ENCODE measurements at places on chromosomes 6 and 20.

- no peak for DNase-seq
Observed at GRCh38 chr6:164286011-164286410, 871.5 kb downstream of the QKI start.

DNA sequence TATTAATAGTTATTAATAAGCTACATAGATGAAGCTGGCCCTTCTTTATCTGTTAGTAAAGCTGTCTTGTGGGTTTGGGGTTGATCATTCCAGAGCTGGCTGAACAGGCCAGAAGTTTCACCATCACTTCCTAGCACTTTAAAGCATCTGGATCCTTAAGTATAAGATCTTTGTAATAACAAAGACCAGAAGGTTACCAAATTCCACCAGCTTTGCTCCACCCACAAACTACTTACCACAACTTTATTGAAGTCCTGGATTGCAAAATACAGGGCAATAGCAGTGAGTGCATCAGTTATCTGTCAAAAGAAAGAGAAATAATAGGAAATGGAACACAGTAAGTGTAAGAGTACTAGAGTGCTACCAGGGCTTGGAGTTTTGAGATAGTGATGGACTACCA is 33.0 kb downstream of the PIGU start:
- DNase-seq = no peak

DNA sequence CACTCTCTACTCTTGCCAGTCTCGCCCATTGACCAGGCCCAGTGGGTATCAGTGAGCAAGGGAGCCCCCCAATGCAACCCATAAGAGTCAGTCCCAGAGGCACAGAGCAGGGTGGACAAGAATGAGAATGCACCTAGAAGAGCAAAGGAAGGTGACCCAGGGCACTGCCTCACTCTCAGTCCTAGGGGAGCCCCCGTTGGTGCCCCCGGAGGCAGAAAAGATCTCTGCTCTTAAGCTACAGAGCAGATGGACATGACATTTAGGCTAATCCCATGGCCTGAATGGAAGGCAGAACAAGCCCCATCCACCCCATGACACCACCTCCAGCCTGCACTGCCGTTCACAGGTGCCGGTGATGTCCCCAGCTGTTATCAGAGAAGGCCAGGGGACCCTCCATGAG is 50.7 kb upstream of the PLEKHG1 start:
- DNase-seq = no peak

DNA sequence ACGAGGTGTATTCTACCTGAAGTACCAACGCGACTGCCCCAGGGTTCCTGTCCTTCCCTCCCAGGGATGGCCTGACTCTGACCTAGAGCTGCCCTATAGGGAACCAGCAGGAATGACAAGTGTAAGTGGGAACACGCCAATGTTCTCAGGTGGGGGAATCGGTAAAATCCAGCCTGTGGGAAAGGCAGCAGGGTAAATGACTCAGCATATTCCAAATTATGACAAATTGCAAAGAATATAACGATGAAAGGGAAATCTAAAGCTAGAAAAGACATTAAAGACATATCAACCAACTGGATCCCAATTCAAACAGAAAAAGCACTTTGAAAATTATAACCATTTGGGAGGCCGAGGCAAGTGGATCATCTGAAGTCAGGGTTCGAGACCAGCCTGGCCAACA is 41.8 kb downstream of the KIF16B start:
- no peak for DNase-seq

DNA sequence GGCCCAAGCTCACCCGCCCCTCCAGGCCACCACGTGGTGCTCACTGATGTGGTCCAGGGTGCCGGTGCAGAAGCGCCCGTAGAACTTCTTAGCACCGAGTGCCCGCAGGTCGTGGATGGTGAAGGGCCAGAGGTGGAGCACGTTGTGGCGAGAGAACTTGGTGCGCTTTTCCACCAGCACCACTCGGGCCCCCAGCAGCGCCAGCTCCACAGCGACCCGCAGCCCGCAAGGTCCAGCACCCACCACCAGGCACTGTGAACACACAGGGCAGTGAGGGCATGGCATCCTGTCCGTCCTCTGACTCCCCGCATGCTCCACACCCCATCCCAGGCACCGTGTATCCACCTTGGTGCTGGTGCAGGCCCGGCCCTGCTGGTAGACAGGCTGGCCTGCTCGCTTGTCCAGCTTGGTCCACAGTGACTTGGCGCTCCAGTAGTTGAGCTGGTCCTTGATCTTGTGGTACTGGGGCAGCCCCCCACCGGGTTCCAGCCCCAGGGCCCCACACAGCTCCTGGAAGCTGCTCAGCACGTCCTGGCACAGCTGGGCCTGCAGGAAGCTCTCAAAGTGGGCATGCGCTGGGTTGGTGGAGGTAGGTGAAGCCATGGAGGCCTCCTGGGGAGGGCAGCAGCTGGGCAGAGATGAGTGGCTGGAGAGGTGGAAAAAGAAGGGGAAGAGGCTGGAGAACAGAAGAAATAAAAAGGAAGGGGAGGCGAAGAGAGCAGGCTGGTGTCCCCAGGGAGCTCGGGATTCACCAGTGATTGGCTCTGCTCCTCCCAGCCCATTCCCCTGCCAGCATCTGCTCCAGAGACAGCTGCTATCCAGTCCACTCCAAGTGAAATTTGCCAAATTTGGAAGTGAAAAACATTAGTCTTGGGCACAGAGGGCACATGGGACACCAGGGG is 1.7 kb downstream of the MICAL1 start:
- no peak for DNase-seq

DNA sequence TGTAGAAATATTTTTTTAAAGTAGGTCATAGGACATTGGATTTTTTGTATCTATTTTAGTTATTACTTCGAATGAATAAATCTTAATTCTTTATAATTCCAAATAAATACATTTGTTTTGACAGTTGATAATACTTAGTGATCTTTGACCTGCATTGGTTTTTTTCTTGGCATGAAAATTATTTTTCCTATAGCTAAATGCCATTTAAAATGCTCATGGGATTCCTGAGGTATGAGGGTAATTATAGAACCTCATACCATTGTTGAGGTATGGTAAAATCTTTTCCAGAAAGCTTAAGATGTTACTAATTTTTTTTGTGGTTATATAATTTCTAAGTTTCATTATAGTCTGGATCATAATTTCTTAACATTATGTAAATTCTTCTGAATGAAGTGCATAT is 8.3 kb downstream of the PM20D2 start:
- no peak for DNase-seq

DNA sequence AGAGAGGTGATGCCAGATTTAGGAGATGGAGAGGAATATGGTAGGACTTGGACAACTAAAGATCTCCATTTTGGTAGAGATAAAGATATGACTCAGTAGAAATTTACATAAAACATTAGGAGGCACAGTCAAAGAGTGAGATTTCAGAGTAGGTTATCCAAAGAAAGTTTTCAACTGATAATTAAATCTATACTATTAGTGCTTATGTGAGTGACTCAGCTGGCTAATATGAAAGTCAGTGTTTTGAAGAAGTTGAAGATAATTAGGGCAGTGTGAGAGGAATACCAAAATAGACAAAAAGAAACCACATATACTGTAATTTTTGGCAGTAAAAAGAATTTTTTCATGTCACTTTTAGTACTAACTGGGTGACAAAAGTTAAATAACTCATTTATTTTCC is 712.8 kb upstream of the HS3ST5 start:
- DNase-seq = no peak

- no peak for DNase-seq
Observed at GRCh38 chr6:40340196-40340595, 247.0 kb downstream of the LRFN2 start.

DNA sequence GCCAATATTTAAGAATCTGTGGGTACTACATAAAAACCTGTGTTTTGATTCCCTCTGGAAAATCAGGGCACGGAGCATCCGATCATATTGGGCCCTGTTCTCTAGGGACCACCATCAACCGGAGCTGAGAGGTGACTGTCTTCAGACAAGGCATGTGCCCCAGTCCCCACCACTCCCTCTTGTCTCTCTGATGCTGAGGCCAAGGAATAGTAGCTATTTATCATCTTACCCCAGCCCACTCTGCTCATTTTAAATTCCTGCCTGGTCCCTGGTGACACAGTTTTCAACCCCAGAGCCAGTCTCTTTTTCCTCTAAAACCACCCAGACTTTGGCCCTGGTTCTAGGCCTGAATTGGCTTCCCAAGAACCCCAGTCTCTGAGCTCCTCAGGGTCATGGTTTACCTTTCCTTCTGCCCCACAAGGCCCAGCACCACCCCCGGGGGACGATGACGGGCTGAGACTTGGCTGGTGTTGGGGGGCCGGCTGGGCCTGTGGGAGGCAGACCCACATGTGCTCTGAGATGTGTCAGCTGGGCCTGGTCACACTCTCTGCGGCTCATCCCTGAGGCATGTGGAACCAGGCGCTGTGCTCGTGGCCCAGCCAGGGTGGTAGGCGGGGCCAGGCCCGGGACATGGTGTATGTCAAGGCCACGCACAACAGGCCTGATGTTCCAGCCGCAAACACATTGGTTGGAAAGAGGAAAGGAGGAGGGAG is 114.4 kb downstream of the CEBPB start:
- no peak for DNase-seq

GRCh38 chr6:38503032-38503773 is 136.5 kb downstream of the BTBD9 start:
- no peak for DNase-seq

DNA sequence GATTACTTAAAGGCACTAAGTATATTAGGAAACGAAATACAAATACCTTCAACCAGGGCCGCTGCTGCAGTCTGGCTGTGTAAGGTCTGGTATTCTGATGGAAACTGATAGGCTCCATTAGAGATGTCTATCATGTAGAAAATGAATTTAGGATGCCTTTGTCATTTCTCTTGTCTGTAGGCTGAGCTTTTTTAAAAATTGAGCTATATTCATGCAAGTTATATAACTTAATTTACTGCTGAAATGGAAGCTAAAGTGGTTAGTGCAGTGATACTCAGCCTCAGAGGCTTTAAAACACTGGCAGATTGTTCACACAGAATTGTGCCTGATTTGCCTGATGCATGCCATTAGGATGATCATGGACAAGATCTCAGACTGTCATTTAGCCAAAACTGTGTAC is 286.2 kb upstream of the QKI start:
- no peak for DNase-seq

DNA sequence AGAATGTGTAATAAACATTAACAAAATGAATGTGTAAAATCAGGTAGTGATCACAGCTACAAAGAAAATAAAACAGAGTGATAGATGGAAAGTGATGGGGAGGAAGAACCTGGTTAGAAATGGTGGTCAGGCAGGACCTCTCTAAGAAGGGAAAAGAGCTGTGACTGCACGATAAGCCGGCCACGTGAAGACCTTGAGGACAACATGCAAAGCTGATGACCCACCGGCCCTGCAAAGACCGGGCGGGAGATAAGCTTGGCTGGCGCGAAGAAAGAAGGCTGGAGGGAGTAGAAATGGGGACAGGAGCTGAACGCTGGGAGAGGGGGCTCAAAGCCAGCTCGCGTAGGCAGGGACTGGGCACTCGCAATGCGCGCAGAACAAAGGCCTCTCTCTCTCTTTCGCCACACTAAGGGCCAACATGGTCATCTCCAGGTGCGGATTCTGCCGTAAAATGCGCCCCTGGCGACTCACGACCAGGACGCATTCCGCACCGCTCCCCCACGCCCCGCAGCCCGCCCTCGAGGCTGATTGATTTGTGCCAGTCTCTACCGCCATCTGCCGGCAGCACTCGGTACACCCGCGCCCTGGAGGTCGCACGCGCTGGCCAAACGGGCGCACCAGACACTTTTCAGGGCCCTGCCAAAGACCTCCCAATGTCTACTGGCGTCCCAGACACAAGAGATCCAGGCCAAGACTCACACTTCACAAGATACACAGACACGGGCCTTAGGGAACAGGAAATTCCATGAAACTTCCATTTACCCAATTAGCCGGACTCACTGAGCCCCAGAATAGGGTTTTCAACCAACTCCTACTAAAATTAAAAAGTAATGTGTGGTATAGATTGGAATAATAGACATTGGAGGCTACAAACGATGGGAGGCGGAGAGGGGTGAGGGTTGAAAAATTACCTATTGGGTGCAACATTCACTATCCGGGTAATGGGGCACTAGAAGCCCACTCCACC is 9.4 kb downstream of the DEFB132 start:
- peak; percentile 84 for DNase-seq

DNA sequence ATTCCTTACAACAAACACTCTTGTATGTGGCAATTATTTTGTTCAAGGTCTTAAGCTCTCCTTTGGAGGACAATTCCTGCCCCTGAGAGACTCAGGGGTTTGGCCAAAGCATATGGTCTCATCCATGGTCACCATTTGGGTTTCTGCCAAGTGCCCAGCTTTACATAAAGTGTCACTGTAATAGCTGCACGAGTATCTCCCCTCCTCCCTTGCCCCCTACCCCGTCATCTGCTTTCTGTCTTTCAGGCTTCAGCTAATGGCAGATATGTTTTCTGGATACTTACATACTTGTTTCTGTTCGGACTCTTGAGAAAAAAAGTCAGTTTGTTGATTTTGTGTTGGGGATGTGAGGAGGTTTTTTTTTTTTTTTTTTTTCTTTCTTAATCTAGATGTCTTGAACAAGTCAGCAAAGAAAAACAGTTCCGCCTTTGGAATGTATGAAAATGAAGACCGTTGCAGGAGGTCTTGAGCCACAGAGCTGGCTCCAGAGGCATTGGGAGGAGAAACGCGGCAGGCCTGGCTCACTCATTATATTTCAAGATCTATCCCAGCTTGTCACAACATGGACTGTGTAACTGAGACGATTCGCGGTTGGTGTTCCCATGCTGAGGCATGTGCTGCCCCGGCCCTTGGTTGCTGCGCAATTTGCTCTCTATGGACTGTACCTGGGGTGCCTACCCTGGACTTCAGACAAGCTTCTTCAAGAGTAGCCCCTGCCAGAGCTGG is 32.6 kb upstream of the STX16 start:
- DNase-seq = no peak

DNA sequence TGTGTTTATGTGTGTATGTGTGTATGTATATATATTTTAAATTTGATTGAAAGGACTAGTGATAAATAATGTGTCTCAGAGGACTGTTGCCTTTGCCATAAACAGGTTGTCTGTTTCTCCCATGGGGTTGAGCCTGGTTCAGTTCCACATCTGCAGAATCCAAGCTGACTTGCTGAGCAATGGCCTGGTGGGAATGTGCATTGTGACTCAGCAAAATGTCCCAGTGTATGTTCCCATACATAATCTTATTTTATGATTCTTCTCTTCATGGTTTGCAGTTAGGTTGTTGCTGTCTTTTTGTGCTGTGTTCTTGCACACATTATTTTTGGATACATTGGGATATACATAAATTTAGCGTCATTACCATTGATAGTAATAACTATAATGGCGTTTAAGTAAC is 115.6 kb upstream of the SLC24A3 start:
- DNase-seq = no peak

- DNase-seq = no peak
Observed at GRCh38 chr6:35376281-35376680, 33.9 kb downstream of the PPARD start.

- no peak for DNase-seq
Observed at GRCh38 chr20:57386762-57387161, 4.4 kb upstream of the RBM38 start.

Measured in stimulated activated CD4-positive, alpha-beta T cell treated with anti-CD3 and anti-CD28 coated beads, TNF-alpha, amount 100 ng/mL, for 4 hours (primary cell).